ENCODE measurements at places on chromosomes 4 and X.

- no peak for DNase-seq
Observed at GRCh38 chr4:174189392-174190015, 94.0 kb downstream of the FBXO8 start.

DNA sequence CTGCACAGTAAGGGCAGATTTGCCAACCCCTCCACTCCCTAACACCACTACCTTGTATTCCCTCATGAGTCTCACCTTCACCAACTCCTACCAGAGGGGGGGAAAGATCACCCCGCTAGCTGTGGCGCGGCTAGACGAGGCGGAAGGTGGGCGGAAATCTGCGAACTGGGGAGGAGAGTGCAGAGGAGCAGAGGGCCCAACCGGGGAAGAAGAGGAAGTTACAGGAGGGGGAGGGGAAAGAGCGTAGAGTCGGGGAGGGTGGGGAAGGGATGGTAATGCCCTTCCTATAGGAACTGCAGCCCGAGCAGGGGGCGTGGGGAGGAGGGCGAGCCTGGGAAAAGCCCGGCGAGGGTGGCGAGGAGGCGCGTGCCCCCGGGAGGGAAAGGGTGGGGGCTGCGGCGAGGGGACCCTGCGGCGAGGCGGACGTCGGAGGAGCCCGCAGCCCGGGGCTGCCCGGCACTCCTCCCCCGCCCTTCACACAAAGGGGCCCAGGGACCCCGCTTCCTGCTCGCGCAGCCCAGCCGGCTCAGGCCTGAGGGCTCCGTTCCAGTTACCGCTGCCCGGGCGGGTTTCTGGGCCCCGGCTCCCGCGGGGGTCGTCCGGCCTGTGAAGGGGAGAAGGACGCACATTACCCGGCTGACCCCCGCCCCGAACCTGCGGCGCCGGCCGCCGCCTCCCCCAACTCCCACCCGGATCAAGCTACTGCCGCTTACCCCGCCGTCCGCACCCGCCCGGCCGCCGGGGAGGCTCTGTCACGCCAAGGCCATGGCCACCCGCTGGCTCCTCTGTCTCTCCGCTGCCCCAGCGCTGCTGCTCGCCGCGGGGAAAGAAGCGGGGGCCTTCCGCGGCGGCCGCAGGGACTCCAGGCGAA, 1.8 kb downstream of the RAP2C start:
- DNase-seq, result no peak

GRCh38 chrX:124534536-124534935, 188.2 kb downstream of the SH2D1A start:
- no peak for DNase-seq

DNA sequence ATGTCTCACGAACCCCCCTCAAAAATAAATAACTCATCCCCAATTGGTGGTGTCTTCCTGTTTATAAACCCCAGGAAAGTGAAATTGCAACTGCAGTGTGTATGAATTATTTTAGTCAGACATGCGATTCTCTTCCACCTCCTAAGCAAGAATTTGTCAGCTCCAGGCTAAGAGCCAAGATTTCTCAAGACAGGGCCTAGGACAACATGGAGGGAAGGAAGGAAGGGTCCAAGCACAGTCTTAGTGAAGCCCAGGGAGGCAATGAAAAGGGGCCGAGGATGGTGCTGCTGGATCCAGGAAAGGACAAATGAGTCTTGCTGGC, 20.0 kb downstream of the SH3KBP1 start:
- no peak for DNase-seq

DNA sequence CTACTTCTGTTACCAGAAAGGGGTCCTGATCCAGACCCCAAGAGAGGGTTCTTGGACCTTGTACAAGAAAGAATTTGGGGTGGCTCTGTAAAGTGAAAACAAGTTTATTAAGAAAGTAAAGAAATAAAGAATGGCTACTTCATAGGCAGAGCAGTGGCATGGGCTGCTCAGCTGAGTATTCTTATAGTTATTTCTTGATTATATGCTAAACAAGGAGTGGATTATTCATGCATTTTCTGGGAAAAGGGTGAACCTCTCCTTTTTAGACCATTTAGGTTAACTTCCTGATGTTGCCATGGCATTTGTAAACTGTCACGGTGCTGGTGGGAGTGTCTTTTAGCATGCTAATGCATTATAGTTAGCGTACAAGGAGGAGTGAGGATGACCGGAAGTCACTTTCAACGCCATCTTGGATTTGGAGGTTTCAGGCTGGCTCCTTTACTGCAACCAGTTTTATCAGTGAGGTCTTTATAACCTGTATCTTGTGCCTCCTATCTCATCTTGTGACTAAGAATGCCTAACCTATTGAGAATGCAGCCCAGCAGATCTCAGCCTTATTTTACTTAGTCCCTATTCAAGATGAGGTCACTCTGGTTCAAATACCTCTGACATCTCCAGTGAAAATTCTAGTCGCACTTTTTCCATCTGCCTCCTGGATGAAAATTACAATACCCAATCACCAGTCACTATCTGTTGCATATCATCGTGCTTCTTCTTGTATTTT, 15.5 kb upstream of the TDO2 start:
- DNase-seq, result no peak

GRCh38 chrX:139930401-139930800, 2.5 kb downstream of the ATP11C start:
- no peak for DNase-seq

- DNase-seq, result no peak
Observed at GRCh38 chr4:114282937-114283336, 303.5 kb upstream of the ARSJ start.

GRCh38 chrX:54044877-54045338, 635 bp upstream of the PHF8 start:
- no peak for DNase-seq

DNA sequence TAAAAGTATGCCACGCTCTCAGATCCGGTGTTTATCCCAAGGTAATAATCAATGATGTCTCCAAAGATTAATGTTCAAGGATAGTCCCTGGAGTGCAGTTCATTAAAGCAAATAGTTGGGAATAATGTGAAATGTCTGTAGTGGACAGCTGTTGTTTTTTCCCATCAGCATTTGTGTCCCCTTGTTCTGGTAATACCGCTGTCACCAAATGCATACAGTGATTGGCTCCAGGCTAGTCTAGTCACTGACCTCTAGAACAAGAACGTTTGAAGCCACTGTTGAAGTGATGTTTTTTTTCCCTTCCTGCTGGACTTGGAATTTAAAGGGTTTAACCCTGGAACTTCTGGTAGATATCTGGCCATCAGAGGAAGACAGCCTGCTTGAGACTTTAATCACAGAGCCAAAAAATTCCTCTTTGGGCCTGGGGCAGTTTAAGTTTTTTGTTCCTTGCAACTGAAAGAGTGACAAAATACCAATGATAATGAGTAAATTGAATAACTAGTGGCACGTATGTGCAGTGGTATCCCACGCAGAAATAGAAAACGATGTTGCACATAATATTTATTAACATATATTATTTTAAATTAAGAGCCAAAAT, 30.6 kb downstream of the HSD17B11 start:
- no peak for DNase-seq

GRCh38 chrX:2629316-2630007, 61.6 kb upstream of the CD99 start:
- DNase-seq, result no peak

DNA sequence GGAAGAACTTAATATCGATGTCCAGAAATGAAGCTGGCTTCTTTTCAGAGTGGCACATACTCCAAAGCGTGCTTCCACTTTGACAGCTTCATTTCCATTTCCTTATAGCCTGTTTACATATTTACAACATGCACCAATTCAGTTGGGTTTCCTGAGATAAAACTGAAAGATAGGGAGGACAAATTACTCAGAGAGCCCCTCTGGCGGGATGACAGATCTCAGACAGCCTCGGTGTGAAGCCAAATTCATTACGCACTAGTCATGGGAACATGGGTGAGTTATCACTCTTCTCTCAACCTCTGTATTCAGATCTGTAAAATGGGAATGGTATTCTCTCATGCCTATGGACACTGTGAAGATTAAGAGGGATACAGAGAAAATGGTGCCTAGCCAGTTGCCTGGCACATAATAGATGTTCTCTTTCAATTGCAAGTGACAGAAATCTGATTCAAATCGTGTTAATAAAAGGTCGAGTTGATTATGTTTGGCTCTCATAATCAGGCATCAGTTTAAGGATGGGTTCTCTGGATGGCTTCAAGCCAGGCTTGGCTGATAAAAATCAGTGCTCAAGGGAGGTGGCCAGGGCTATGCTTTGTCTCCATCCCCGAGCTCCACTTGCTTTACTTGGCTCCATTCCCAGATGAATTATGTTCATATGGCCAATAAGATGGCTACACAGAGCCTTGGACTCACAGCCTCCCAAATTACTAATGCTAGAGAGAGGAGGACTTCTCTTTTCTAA, 132.2 kb upstream of the C1QTNF7 start:
- DNase-seq, result no peak

DNA sequence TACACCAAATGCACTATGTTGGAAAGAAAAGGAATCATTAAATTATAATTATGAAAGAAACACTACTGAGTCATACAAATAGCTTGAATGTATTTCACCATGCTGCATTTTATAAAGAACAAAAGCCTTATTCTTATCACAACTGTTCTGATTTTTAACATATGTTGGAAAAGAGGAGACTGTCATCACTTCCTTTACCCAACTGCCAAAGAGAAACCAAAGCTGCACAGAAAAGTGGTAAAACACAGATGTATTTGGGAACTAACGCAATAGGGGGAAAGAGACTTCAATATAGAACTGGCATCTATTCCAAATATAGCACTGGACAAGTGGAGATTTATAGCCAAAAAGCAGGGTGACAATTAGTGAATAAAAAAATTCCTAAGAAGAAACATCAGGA, 181.0 kb downstream of the SPANXN3 start:
- no peak for DNase-seq

DNA sequence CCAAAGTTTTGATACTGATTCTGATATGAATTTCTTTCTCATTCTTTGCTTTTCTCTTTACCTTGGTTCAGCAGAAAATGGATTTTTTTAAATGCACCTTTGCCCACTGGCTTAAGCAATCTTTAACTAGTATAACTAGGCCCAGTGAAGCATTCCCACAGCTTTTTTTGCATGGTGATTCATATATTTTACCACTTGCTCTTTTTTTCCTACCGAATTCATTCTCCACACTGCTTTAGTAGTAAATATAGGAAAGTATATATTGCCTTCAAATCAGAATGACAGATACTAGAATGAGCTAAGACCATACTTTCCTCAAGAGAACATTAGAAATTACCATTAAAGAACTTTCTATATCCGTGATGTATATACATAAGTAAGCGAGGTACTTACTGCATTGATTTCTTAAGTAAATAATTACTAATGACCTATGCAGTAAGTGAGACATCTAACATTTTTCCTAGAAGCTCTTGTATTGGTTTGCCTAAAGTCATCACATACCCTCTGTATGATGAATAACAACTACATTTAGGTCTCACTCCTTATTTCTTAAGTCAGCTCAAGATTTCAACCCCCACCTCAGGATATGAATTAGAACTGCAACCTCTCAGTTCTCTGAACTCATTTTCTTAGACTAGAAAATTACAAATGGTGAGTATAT, 44.2 kb downstream of the SLC4A4 start:
- no peak for DNase-seq

DNA sequence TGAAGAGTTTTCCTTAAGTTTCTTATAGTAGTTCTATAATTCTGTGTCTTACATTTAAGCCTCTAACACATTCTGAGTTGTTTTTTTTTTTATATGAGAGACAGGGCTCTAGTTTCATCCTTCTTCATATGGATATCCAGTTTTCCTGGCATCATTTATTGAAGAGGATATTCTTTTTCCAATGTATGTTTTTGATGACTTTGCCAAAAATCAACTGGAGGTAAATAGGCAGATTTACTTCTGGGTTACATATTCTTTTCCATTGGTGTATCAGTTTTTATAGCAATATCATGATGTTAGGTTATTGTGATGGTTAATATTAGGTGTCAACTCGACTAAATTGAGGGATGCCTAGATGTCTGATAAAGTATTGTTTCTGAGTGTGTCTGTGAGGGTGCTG, 650.7 kb upstream of the GRID2 start:
- no peak for DNase-seq

DNA sequence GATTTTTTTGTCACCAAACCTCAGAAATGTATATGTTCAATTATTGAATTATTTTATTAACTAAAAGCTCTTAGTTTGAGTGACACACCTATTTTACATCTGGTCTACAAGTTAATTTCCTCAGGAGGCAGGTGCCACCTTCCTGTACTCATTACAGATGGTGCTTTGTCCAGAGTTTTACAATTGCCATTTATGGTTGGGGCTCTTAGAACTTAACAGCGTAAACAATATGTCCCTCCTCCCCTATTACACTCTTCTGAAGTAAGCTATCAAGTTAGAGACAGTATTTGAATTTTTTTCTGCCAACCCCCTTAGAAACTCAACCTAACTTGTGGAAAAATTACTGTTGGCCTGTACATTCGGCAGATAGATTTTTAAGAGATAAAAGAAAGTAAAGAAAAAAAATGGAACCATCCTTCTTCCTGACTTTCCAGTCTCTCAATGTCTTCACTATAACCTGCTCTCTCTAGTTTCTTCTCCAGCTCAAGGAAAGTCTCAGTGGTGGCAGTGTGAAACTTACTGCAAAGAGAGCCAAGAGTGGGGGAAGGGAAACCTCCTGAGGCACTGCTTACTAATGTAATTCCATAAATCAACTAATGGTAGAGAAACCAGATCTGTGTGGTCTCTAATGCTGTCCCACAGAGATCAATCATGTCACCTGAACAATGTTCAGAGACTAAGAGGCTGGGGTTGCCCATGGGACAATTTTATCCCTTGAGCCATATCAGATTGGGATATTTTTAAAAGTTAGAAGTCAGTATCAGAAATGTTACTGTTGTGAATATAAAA, 7.8 kb downstream of the CXXC4 start:
- DNase-seq, result no peak

DNA sequence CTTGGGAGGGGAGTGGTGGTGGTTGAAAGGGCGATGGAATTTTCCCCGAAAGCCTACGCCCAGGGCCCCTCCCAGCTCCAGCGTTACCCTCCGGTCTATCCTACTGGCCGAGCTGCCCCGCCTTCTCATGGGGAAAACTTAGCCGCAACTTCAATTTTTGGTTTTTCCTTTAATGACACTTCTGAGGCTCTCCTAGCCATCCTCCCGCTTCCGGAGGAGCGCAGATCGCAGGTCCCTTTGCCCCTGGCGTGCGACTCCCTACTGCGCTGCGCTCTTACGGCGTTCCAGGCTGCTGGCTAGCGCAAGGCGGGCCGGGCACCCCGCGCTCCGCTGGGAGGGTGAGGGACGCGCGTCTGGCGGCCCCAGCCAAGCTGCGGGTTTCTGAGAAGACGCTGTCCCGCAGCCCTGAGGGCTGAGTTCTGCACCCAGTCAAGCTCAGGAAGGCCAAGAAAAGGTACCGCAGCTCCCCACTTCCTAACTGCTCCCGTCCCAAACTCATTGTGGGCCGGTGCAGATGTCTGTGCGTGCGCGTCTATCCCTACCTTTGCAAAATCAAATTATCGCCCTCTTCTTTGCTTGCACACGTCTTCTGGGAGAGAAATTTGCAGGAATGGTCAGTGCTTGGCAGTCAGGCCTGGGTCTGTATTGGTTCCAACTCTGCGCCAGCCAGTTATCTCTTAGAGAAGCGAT, 533 bp downstream of the IL15 start:
- DNase-seq, result peak; percentile 3

GRCh38 chrX:123475068-123475724, 257.7 kb downstream of the THOC2 start:
- DNase-seq, result no peak

GRCh38 chrX:98203800-98204199, 1320.1 kb downstream of the RPA4 start:
- no peak for DNase-seq

GRCh38 chr4:1793496-1793840, 375 bp downstream of the FGFR3 start:
- no peak for DNase-seq

Data from thoracic aorta (tissue), 2 donors.